ENCODE measurements at places on chromosomes 11 and 22. TPM values are rescaled to one million over a fixed set of nuclear protein-coding genes. Genes with fewer than 3 reads are reported as not detected.
A peak's percentile ranks its signal among the peaks of the same experiment; 100 is the strongest.

DNA sequence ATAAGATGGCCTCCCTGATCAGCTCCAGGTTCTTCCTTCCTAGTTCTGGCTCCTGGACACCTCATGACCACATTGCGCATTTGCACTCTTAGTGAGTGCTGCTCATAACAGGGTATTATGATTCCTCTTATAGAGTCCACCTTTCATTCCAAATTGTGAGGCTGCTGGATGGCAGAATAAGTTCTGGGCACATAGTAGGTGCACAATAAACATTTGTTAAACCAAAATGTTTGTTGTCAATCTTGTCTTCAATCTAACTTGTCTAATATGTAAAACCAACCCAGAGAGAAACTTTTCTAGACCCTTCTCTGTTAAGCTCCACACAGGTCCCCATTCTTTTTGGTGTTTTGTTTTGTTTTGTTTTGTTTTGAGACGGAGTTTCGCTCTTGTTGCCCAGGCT, 22.6 kb upstream of the ZBTB16 start:
- peaks cover 4% of the 10 kb centered on the region for H3K4me1 ChIP-seq
- DNase-seq, result no peak
- no peak overlapping the region for H3K27ac ChIP-seq

DNA sequence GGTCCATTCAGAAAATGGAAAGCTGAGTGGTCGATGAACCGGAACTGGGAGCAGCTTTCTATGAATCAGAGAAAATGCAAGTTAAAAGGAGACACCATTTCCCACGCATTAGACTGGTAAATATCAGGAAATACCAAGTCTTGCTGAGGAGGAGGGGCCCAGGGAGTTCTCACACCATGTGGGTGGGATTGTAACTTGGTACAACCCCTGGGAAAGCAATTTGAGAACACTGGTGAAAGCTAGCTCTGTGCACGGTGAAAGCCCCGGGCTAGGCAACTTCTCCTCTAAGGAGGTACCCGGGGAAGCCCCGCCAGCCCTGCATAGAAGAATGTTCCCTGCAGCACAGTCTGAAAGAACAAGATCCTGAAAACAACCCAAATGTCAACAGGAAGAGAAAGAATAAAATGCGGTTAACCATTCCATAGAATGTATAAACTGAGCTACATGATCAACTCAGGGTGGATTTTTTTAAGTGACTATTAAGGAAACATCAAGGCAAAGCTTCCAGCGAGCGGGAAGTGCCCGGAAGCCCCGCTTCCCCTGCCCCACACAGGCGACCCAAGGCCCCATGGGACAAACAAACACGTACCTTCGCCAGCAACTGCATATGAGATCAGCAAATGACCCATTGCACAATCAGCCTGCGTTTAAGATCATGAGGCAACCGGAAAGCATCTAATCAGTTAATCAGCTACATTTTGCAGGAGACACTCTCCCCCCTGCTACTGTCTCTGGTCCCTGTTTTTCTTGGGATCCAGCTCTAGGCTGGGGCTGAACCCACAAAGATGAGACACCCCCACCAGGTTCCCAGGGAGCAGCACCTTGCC, 11.3 kb downstream of the SHANK2 start:
- peaks cover 13% of the 10 kb centered on the region for H3K27me3 ChIP-seq
- H3K4me3 ChIP-seq, result no peak overlapping the region
- H3K27ac ChIP-seq, result no peak overlapping the region
- no peak for DNase-seq

RAC2 gene
- 1,110 TPM for polyA plus RNA-seq

NCAM1 gene
- not detected for polyA plus RNA-seq

DNA sequence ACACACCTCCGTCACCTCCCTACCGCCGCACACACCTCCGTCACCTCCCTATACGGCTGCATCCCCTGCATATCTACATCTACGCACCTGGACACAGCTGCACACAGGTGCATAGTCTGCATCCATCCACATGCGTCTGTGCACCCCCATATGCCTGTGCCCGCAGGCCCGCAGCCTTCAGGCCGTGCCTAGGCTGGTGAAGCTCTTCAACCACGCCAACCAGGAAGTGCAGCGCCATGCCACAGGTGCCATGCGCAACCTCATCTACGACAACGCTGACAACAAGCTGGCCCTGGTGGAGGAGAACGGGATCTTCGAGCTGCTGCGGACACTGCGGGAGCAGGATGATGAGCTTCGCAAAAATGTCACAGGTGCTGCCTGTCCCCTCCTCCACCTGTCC, 4.8 kb downstream of the PKP3 start:
- peaks cover 3% of the 10 kb centered on the region for H3K4me1 ChIP-seq
- no peak for DNase-seq
- peak overlapping the region; percentile 64 for H3K4me3 ChIP-seq
- H3K27me3 ChIP-seq, result no peaks in the 10 kb centered on the region
- H3K27ac ChIP-seq, result no peak overlapping the region
- H3K36me3 ChIP-seq, result no peaks in the 10 kb centered on the region

DNA sequence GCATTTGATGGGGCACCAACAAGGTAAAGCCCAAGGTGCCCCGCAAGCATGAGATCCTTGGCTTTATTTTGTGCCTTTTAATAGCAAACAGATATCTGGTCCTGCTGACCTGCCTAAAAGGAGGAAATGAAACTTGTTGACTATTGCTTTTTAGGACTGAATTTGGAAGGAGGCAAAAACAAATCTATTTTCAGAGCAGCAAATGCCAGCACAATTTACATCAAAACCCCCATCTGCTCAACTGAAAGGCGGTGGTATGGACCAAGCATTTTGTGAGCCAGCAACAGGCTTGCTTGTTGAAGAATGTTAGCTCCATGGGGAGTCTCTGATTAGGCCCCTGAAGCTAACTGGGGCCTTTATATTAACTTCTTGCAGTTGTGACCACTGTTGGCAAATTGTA, 192.6 kb upstream of the E2F8 start:
- H3K4me3 ChIP-seq, result no peak overlapping the region
- no peaks in the 10 kb centered on the region for H3K4me1 ChIP-seq
- no peaks in the 10 kb centered on the region for H3K36me3 ChIP-seq
- no peak for DNase-seq
- peaks cover 43% of the 10 kb centered on the region for H3K27me3 ChIP-seq

GRCh38 chr11:70080763-70081162, 2.6 kb downstream of the ANO1 start:
- no peak overlapping the region for H3K4me3 ChIP-seq
- peaks cover 40% of the 10 kb centered on the region for H3K27me3 ChIP-seq
- DNase-seq, result no peak
- no peaks in the 10 kb centered on the region for H3K36me3 ChIP-seq
- H3K27ac ChIP-seq, result no peak overlapping the region
- H3K4me1 ChIP-seq, result no peaks in the 10 kb centered on the region

OLFML1 gene
- polyA plus RNA-seq, result 0.22 TPM

C11orf65 gene
- polyA plus RNA-seq, result 0.95 TPM

GRCh38 chr11:70509476-70509875, 111.1 kb downstream of the CTTN start:
- H3K27me3 ChIP-seq, result peaks cover 9% of the 10 kb centered on the region
- no peak for DNase-seq
- no peak overlapping the region for H3K27ac ChIP-seq
- H3K36me3 ChIP-seq, result no peaks in the 10 kb centered on the region
- no peak overlapping the region for H3K4me3 ChIP-seq

DNA sequence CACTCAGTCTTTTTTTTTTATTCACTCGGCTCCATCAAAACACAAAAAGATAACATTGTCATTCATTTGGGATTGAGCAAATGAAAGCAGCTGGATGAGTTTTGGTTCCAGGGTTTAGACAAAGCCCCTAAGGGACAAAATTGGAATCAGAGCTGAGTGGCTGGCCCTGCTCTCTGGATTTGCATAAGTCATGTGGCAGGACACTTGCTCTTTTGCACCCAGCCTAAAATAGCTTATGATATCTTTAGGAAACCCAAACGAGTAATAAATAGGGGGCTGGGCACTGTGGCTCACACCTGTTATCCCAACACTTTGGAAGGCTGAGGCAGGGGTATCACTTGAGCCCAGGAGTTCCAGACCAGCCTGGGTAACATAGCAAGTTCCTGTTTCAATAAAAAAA, 11.0 kb upstream of the TMEM121B start:
- no peak overlapping the region for H3K4me3 ChIP-seq
- no peaks in the 10 kb centered on the region for H3K27me3 ChIP-seq
- H3K4me1 ChIP-seq, result no peaks in the 10 kb centered on the region
- H3K27ac ChIP-seq, result no peak overlapping the region
- no peak for DNase-seq

Measured in naive thymus-derived CD8-positive, alpha-beta T cell (primary cell).